ENCODE measurements at places on chromosomes 7 and 10.

GRCh38 chr10:132366499-132366898, 30.5 kb upstream of the PWWP2B start:
- DNase-seq, result no peak

DNA sequence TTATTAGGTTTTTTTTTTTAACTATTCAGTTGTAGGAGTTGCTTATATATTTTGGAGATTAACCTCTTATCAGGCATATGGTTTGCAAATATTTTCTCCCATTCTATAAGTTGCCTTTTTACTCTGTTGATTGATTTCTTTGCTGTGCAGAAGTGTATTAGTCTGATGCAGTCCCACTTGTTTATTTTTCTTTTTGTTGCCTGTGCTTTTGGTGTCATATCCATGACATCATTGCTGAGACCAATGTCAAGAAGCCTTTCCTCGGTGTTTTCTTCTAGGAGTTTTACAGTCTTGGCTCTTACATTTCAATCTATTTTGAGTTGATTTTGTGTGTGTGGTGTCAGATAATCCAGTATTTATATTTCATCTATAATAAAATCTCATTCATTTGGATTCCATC, 155.4 kb downstream of the LRMDA start:
- DNase-seq, result no peak

DNA sequence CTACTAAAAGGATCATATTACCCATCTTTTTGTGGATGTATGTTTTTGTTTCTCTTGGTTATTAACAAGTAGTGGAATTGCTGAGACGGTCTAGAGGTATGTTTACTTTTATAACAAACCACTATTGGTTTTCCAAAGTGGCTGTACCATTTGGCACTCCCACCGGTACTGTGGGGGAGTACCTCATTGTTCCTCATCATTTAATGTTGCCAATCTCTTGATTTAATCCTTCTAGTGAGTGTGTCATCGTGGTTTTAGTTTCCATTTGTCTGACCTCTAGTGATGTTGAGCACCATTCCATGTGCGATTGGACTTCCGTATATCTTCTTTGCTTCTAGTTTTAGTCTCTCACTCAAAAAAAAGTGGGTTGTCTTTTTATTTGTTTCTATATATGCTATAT, 50.4 kb downstream of the RBM33 start:
- no peak for DNase-seq

- no peak for DNase-seq
Observed at GRCh38 chr10:4568731-4569130, 257.3 kb upstream of the AKR1E2 start.

DNA sequence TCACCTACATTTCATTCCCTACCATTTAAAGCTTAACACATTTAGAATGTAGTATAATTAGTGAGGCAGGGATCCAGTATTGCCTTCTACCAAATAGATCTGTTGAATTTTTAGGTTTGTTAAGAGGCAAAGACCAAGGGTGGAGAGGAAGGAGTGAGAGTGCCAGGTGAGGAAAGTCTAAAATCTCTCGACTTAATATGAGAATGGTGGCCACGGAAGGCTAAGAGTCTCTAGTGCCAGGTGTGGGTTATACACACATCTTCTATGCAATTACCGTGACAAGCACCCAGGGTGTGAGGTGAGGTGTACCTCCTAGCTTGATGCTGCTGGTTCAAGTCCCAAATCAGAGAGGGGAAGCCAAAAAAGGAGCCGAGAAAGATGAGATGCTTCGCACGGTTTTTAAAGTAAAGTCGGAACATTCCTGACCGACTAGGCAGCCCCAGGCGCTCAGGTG, 439 bp downstream of the IQUB start:
- no peak for DNase-seq

GRCh38 chr7:101862280-101863220, 45.1 kb downstream of the CUX1 start:
- DNase-seq, result no peak

DNA sequence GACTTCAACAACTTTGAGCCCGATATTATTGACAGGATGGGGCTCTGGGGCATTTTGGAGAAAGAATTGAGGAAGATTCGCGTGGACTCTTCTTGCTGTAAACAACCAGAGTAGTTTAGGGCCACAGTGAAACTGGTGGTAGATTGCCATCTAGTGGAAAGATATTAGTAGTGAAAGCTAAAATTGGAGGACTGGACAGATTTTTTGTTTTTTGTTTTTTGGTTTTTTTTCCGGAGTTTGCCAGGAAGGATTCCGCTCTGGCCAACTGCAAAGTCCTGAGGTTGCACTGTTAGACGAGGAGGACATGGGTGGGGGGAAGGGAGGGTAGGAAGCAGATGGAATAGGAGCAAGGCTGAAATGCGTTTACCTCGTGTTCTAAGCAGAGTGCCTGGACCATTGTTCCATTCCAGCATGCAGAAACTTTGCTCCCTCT, 11.7 kb downstream of the NOBOX start:
- DNase-seq, result no peak

DNA sequence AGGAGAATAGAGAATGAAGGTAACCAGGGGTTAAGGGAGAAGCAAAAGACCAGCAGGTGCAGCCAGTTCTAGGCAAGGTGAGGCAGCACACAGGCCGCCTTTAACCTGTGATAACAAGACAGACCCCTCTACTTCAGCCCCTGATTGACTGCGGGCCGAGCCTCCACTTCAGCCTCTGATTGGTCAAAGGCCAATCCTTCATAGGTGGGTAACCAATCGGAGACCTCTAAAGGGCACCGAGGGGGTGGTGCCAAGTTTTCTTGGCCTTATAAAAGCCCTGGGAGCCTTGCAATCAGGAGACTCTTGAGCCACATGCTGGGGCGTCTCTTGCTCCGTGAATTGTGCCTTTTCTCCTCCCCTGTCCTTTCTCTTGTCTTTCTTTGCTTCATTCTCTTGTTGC, 98.8 kb downstream of the ELFN1 start:
- no peak for DNase-seq

GRCh38 chr7:21076574-21076973, 289.9 kb upstream of the SP8 start:
- DNase-seq, result no peak

GRCh38 chr7:46847126-46847525, 734.8 kb downstream of the TNS3 start:
- DNase-seq, result no peak
